M059J (cell line): ENCODE measurements at places on chromosomes 11 and 22. TPM values are rescaled to one million over a fixed set of nuclear protein-coding genes. Genes with fewer than 3 reads are reported as not detected.

DNA sequence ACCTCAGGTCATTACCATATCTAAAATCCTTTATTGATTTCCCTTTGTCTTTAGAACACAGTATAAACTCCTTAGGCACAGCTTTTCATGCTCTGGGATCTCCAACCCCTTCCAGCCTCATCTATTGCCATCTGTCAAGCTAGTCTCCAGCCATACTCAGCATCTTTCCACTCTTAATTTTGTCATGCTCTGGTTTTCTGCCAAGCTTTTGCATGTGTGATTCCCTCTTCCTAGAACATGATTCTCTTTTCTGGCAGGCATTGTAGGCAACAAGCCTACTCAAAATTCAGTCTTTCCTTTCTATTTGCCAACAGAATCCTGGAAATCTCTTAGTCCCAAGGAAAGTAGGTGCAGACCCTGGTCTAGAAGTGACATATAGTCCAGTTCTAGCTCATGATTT lies 35.5 kb upstream of the SLC6A5 start:
- DNase-seq: no peak

DNA sequence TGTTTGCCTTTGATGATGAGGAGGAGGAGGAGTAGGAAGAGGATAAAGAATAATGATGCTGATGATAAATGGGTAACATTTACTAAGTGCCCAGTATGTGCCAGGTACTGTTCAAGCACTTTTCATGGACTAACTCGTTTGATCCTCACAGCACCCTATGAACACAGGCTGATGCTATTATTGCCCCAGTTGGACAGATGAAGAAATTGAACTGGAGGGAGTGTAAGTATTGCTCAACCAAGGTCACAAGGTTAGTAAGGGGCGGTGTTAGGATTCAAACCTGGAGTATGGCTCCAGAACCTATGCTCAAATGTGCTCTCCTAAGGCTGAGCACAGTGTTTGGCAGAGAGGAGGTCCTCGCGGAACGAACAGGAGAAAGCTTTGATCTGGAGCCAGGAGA lies 78.6 kb downstream of the SYN3 start:
- DNase-seq: no peak

GRCh38 chr11:47329431-47329986 lies 23.0 kb downstream of the MYBPC3 start:
- DNase-seq: no peak

DNA sequence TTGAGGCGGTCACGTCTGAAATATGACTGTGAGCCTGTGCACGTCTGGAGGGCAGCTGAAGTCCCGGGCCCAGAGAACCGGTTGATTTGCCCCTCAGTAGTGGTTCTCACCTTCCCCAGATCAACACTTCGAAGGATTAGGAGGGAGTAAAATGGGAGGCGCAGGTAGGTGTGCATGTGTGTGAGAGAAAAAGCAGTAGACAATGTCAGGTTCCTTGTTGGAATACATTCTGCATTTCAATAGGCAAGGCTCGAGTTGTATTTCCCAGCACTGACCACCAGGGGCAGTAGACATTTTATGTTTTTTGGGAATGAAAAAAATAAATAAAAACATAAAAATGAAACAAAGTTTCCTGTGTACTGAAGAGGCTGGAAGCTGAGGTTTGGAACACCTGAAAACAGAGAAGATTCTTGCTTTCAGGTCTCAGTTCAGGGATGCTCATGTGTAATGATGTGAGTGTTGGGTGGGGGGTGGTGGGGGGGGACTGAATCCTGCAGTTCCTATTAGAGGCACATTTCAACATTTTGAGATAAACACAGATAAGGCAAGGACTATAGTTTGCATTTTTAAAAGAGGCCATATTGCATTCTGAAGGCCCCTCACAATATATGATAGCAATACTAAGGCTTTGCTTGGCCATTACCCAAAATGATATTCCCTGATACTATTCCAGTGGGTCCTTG lies 333.9 kb downstream of the CADM1 start:
- DNase-seq: peak; percentile 26

The MYRF gene
- 4.3 and 5.0 TPM in 2 replicates for total RNA-seq

DNA sequence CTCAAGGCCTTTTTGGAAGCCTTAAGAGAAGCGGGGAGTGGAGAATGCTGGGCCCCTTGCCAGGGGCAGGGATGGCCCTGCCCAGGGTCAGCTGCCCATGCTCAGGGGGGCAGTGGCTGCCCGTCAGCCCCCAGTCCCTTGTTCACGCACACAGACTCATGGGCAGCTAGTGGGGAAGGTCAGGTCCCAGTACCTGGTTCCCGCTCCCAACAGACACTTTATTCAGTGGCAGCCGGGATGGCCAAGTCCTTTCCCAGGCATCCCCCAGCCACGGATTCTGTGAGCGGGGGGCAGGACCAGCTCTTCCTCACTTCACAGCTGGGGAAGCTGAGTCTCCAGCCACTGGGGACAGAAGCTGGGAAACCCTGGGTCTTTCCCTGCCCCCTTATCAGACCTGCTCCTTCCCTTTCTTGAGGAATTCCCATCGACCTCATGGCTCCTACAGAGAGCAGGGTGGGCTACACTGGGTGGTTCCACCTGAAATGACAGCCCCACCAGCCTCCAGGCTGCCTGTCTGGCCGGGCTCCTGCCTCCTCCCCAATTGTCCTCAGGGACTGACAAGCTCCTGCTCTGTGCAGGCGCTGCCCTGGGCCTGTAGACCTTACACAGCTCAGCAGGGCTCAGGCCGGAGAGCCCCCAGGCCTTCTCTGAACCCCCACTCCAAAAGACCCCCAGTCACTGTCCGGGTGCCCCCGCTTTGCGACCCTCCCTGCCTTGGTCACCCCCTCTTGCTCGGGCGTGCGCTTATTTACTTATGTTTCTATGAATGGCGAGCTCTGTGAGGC lies 61.0 kb upstream of the FGF3 start:
- no peak for DNase-seq

The SNX32 gene
- total RNA-seq: 0.12 TPM in 1 of 2 replicates, not detected in the other

DNA sequence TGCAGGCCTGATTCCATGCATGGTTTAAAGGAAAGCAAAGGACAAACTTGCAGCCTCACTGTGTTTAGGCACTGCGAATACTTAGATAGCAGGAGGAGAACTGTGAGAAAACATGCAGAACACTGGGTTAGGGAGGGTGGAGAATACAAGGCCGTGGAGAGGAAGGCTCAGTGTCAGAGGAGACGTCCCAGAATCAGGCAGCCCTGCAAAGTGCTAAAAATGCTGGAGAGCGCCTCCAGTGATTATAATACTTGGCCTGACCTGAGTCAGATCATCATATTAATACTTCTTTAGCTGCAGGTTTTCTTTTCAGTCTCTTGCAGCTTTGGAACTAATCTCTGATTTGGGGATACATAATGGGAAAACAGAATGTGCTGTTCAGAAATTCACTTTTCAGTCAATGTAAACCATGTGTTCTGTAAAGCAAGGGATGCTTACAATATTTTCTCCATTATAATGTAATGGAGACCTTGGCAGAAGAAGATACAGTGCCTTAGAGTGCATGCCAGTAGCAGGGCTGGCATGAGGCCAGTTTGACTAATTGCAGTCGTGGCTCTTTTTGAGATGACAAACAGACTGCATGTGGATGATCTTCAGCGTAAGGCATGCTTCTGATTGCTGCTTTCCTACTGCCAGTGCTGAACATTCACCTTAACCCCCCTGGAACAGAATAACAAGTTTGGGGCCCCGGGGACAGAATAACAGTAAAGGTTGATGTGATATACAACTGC lies 16.8 kb downstream of the EXT2 start:
- peak; percentile 78 for DNase-seq

- DNase-seq: no peak
Observed at GRCh38 chr11:2761131-2762030, 61.6 kb upstream of the KCNQ1OT1 start.

The SHISAL1 gene
- 0.07 and 0.32 TPM in 2 replicates for total RNA-seq

The TUBA8 gene
- total RNA-seq: 1.3 and 1.7 TPM in 2 replicates

GRCh38 chr22:37904572-37905533 lies 1.2 kb upstream of the MICALL1 start:
- peak; percentile 93 for DNase-seq

- no peak for DNase-seq
Observed at GRCh38 chr11:64655941-64656601, 65.1 kb downstream of the SLC22A12 start.

DNA sequence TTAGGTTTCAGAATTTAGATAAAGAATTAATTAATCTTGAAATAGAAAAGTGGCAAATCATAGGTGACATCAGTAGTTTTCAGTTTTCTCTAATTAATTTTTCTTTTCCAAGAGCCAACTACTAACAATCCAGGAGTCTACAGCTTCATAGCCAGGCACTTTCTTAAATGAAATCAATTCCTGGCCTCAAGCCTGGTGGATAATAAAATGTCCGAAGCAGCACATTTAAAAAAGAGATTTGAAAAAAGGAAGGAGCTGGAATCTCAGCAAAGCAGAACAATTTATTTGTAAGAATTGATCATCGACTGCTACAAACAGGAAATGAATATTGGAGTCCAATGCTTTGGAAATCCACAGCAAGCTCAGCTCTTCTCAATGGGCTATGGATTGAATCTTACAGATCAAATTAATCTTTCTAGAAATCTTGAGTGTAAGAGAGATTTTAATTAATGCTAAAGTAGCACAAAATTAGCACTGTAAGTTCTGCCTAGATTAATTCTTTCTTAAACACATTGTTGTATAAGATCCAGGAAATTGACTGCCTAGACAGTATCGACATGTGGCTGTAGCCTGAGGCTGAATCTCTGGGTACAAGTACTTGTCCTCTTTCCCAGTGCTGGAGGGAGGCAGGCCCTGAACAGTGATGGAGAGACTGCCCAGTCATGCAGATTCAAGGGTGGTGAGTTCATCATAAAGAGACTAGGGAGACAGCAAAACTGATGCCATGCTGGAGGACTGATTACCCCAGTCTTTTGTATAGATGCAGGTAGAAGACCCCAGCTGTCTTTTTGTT lies 167.8 kb upstream of the POU2AF2 start:
- peak; percentile 47 for DNase-seq

The TOMM22 gene
- 52.4 and 53.4 TPM in 2 replicates for total RNA-seq

- peak; percentile 9 for DNase-seq
Observed at GRCh38 chr11:95229993-95230809, 801 bp downstream of the SESN3 start.

The MPZL2 gene
- 13.6 and 19.6 TPM in 2 replicates for total RNA-seq

DNA sequence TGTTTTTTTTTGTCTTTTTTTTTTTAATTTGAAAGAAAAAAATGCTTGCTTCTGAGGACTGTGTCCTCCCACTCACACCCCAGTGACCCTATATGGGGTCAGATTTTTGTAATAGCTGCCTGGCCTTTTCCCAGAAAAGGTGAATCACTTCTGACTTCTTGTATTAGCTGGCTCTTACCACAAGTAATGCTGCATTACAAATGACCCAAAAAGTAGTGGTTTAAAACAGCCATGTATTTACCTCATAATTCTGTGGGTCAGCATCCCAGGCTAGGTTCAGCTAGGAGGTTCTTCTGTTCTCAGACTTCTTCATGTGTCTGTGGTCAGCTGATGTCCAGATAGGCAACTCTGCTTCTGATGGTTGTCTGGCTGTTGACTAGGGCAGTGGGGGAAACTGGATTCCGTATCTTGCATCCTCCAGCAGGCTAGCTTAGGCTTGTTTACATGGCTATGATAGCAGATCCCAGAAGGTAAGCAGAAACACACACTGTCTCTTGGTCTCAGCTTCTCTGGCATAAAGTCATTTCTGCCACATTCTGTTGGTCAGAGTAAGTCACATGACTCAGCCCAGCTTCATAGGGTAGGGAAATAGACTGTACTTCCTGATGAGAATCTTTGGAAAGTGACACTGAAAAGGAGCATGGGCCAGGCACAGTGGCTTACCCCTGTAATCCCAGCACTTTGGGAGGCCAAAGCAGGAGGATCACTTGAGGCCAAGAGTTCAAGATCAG lies 19.5 kb downstream of the LHFPL7 start:
- DNase-seq: peak; percentile 37

The MUC6 gene
- not detected in 2 replicates for total RNA-seq

DNA sequence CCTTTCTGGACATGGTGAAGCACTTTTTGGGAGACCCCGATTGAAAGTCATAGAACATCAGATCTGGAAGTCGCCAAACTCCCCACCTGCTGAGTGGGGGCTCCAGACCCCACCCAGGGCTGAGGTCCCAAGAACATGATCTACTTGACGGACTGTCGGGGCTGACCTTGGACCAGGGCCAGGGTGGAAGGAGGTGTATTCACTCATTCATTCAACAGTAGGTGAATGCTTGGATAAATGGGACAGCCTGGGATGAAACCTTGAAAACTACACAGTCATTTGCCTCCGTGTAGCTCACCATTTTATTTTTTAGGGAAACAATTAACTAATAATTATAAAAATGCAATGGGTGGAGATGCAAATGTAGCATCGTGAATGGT lies 629.0 kb downstream of the BRD1 start:
- no peak for DNase-seq

The PRCP gene
- total RNA-seq: 64.6 and 89.6 TPM in 2 replicates

DNA sequence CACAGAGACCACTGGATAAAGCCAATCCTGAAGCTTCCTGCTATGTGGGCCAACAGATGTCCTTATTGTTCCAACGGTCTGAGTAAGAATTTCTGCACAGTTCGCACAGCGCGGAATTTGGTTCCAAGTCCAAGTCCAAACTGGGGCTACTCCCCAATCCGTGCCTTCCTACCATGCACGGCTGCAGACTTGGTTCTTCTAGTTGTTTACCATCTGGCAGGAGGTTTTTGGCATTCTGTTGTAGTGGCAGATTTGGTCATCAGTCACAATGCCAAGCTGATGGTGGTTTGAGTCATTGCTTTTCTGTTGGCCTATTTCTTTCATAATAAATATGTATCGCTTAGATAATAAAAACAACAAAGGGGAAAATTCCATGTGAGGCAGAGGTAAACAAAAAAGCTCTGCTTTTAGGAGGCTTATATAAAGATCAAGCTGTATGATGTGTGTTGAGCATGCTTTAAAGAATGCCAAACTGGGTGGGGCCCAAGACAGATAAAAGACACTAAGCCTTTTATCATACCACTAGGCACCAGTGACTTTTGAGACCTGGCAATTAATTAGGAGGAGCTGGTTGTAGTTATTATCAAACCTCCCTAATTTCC lies 52.5 kb upstream of the SYN3 start:
- DNase-seq: peak; percentile 41

The OTOG gene
- total RNA-seq: not detected in 2 replicates

DNA sequence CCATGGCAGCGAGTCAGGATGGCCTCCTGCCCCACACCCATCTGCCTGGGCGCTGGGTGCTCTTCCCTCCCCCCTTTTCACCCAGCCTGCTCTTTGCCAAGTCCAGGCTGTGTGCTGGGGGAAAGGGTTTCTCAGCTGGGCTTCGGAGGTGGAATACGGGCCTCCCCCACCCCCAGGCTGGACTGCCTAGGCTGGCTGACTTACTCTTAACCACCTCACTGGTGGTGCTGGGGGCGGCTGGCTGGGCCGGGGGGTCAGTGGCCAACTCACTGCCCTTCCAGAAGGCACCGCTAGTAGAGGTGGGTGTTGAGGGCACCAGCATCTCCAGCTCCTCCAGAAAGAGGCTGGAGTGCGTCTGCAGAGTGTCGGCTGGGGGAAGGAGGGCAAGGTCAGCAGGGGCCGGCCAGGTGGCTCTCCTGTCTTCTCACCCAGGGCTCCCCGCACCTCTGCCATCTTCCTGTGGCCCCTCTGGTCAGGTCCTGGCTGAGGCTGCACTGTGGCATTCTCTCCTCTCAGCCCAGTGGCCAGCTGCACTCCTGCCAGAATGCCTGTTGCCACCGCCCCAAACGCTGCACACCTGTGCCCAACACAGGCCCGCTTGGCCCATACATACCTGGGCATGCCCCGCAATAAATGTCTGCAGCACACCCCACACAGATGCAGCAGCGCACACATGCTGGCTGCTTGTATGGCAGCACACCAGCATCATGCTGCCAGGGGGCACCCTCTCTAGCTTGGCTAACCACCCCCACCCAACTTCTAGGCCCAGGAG lies 9.7 kb downstream of the PITPNM1 start:
- DNase-seq: no peak

GRCh38 chr11:11640996-11641395 lies 19.2 kb upstream of the GALNT18 start:
- no peak for DNase-seq

The ESAM gene
- 0.74 and 0.99 TPM in 2 replicates for total RNA-seq

- DNase-seq: no peak
Observed at GRCh38 chr11:70747921-70748320, 349.6 kb downstream of the CTTN start.
